ENCODE measurements at places on chromosomes 5 and 9. TPM values are rescaled to one million over a fixed set of nuclear protein-coding genes. Genes with fewer than 3 reads are reported as not detected.

The EPB41L4B gene
- 5.0 TPM for total RNA-seq

- peak overlapping the region; percentile 63 for H3K4me3 ChIP-seq
- DNase-seq, result no peak
- H3K27ac ChIP-seq, result peak overlapping the region; percentile 92
- no peaks in the 10 kb centered on the region for H3K27me3 ChIP-seq
Observed at GRCh38 chr5:96703384-96703920, 41.3 kb downstream of the CAST start.

The C9 gene
- total RNA-seq, result not detected

DNA sequence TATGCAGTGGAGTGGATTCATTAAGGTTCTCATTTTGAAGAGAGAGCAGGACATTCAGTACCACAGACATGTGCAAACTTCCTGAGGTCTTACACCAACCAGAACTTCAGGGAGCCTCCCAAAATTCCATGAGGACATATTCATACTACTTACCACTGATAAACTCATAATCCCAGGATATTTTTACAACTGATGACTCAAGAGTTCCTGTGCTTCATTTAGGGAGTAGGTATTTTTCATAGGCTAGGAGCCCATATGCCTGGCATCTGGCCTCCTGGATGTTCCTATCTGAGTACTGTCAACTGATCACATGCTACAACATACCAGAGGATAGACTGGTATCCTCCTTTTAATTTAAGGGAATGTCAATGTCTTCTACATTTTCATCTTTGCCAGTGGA lies 578.0 kb downstream of the EFNA5 start:
- no peak overlapping the region for H3K4me3 ChIP-seq
- H3K27me3 ChIP-seq, result no peaks in the 10 kb centered on the region
- H3K36me3 ChIP-seq, result no peaks in the 10 kb centered on the region

DNA sequence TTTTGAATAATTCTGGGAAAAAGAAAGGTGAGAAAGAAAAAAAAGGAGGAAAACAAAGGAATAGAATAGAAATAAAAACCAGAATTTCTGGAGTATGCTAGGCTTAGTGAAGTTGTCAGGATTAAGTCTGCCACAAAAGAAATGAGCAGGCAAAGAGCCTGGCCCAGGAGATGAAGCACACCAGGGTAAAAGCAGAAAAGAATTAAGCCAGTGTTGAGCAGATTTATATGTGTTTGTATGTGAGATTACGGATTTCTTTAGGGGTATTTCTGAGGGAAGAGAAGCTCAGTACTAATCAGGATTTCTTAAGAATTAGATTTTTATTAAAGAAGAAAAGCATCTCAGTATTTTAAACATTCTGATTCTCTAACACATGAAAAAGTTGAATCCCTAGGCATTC lies 74.5 kb downstream of the MRPS27 start:
- H3K4me3 ChIP-seq, result no peak overlapping the region
- H3K36me3 ChIP-seq, result no peaks in the 10 kb centered on the region
- peaks cover 27% of the 10 kb centered on the region for H3K4me1 ChIP-seq

- H3K4me3 ChIP-seq, result no peak overlapping the region
- no peak for DNase-seq
- no peaks in the 10 kb centered on the region for H3K27me3 ChIP-seq
- no peak overlapping the region for H3K27ac ChIP-seq
- no peaks in the 10 kb centered on the region for H3K36me3 ChIP-seq
- H3K4me1 ChIP-seq, result no peaks in the 10 kb centered on the region
Observed at GRCh38 chr9:27472195-27472594, 51.9 kb upstream of the IFNK start.

DNA sequence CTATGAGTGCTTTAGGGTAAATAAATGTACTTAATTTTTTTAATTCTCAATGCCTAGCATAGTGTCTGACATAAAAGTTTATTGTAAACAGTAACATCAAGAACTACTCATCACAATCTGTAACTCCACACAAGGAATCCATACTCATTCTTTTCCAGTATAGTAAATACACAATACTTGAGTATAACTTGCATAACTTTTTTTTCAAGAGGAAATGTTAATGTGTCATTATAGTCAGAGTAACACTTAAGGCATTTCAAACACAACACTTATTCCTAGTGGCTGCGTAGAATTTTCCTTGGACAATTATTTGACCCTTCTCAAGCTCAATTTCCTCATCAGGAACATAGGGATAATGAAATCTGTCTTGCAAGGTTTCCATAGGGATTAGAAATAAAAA lies 584.3 kb downstream of the CAAP1 start:
- H3K27ac ChIP-seq, result no peak overlapping the region
- no peaks in the 10 kb centered on the region for H3K27me3 ChIP-seq
- no peaks in the 10 kb centered on the region for H3K4me1 ChIP-seq
- no peaks in the 10 kb centered on the region for H3K36me3 ChIP-seq

DNA sequence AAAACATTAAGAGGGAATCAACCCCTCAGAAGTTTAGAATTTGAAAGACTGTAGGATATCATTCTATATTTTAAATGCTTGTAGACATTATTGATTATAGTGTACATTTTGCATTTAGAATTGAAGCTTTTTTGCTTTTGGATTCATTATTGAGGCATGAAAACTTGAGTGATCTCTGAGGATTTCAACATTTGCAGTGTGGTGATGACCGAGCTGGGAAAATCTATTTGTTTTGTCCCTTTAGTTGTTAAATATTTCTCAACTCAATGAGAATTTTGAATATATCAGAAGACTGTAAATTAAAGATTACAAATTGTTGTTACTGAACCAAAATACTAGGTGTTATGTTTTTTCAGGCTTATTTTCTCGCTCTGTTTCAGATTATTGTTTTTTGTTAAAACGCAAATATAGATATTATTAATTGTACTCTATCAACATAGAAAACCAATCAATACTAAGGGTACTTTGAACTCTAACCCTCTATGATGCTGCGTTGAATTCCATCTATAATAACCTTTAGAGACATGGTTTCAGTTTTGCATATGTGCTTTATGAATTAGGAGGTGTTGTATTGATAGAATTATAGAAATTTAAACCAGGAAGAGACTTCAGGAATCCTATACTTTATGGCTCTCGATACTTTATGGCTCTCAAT lies 19.3 kb upstream of the DMRTA1 start:
- H3K27me3 ChIP-seq, result no peaks in the 10 kb centered on the region
- H3K27ac ChIP-seq, result no peak overlapping the region
- no peak overlapping the region for H3K4me3 ChIP-seq
- H3K36me3 ChIP-seq, result no peaks in the 10 kb centered on the region
- H3K4me1 ChIP-seq, result no peaks in the 10 kb centered on the region
- no peak for DNase-seq

- no peak for DNase-seq
- H3K27me3 ChIP-seq, result peaks cover 97% of the 10 kb centered on the region
- H3K36me3 ChIP-seq, result no peaks in the 10 kb centered on the region
- H3K4me1 ChIP-seq, result no peaks in the 10 kb centered on the region
- no peak overlapping the region for H3K4me3 ChIP-seq
Observed at GRCh38 chr5:168784454-168784853, 205.3 kb upstream of the PANK3 start.

The ANKRD31 gene
- 0.48 TPM for total RNA-seq

- no peak overlapping the region for H3K27ac ChIP-seq
- H3K4me3 ChIP-seq, result no peak overlapping the region
- H3K4me1 ChIP-seq, result no peaks in the 10 kb centered on the region
- H3K27me3 ChIP-seq, result no peaks in the 10 kb centered on the region
Observed at GRCh38 chr5:113029614-113030013, 53.0 kb downstream of the DCP2 start.

- no peaks in the 10 kb centered on the region for H3K36me3 ChIP-seq
- peaks cover 18% of the 10 kb centered on the region for H3K27me3 ChIP-seq
- H3K4me3 ChIP-seq, result no peak overlapping the region
- no peaks in the 10 kb centered on the region for H3K4me1 ChIP-seq
- H3K27ac ChIP-seq, result no peak overlapping the region
Observed at GRCh38 chr5:176742246-176743105, 67.9 kb upstream of the UNC5A start.

DNA sequence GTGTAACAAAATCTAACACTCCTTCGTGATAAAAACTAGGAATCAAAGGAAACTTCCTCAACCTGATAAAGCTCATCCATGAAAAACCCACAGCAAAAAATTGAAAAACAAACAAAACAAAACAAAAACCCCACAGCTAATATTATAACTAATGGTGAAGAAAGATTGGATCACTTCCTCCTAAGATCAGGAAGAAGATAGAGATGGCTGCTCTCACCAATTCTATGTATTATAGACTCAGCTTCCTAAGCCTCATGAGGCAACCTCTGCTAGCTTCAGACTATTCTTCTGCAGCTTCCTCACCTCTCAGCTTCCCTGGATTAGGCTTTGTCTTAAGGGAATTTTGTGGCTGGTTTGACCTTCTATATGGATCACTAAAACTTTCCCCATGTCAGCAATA lies 40.1 kb downstream of the PHAX start:
- no peaks in the 10 kb centered on the region for H3K27me3 ChIP-seq
- DNase-seq, result no peak
- no peaks in the 10 kb centered on the region for H3K36me3 ChIP-seq
- H3K4me3 ChIP-seq, result no peak overlapping the region
- no peaks in the 10 kb centered on the region for H3K4me1 ChIP-seq

DNA sequence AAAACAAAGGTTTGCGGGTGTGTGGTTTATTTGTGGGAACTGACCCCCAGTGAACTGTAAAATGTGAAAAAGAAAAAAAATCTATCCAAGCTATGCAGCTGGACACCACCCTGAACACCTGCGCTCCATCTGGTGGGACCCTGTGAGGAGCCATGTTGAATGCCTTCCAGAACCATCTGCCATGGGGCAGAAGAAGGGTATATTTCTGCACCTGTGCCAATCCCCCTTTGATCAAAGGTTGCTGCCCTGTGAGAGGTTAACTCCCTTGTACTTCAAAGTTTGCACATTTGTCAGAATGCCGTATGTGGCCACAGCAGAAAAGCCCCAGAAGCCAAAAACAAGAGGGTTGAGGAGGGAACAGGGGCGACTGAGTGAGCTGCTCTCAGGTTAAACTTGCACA lies 148.5 kb upstream of the ALDH1B1 start:
- peaks cover 7% of the 10 kb centered on the region for H3K4me1 ChIP-seq
- no peaks in the 10 kb centered on the region for H3K36me3 ChIP-seq
- H3K27me3 ChIP-seq, result no peaks in the 10 kb centered on the region
- no peak overlapping the region for H3K27ac ChIP-seq
- no peak for DNase-seq

- no peak for DNase-seq
- no peaks in the 10 kb centered on the region for H3K4me1 ChIP-seq
- no peaks in the 10 kb centered on the region for H3K36me3 ChIP-seq
- no peak overlapping the region for H3K4me3 ChIP-seq
- H3K27me3 ChIP-seq, result peaks cover 46% of the 10 kb centered on the region
Observed at GRCh38 chr9:34576597-34577399, 12.7 kb downstream of the CNTFR start.

The SPARC gene
- 84.1 TPM for total RNA-seq

The PPP1R26 gene
- 41.2 TPM for total RNA-seq

- no peak overlapping the region for H3K27ac ChIP-seq
- H3K4me1 ChIP-seq, result no peaks in the 10 kb centered on the region
- H3K27me3 ChIP-seq, result no peaks in the 10 kb centered on the region
- DNase-seq, result no peak
- no peaks in the 10 kb centered on the region for H3K36me3 ChIP-seq
Observed at GRCh38 chr5:153030755-153031725, 459.4 kb upstream of the GRIA1 start.

DNA sequence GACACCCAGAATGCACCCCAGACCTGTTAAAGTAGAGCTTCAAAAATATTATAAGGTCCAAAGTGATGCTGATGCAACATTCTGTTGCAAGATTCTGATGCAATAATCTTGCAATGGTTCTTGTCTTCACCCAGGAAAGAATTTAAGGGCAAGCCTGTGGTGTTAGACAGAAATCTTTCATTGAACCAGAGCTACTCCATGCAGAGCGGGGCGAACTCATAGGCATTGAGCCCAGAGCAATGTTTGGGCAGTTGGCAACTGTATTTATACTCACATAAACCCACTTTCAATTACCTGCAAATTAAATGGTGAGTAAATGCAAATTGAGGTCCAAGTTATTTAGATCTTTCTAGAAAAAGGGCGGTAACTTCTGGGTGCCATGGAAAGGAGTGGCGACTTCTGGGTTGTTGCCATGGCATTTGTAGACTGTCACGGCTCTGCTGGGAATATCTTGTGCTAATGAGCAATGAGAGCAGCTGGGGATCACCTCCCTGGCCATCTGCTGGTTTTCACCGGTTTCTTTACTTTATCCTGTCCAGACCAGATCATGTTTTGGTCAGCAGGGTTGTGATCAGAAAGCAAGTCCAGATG lies 163.4 kb downstream of the ICE1 start:
- H3K4me3 ChIP-seq, result no peak overlapping the region
- DNase-seq, result no peak
- no peaks in the 10 kb centered on the region for H3K4me1 ChIP-seq
- peaks cover 93% of the 10 kb centered on the region for H3K27me3 ChIP-seq

GRCh38 chr5:158135682-158136179 lies 276.8 kb upstream of the CLINT1 start:
- DNase-seq, result no peak
- H3K4me1 ChIP-seq, result no peaks in the 10 kb centered on the region
- no peak overlapping the region for H3K27ac ChIP-seq
- H3K4me3 ChIP-seq, result no peak overlapping the region
- no peaks in the 10 kb centered on the region for H3K36me3 ChIP-seq
- no peaks in the 10 kb centered on the region for H3K27me3 ChIP-seq

GRCh38 chr5:14155075-14155474 lies 11.9 kb downstream of the TRIO start:
- no peak overlapping the region for H3K4me3 ChIP-seq
- H3K27ac ChIP-seq, result peak overlapping the region; percentile 87
- no peaks in the 10 kb centered on the region for H3K27me3 ChIP-seq
- H3K4me1 ChIP-seq, result peaks cover 70% of the 10 kb centered on the region
- H3K36me3 ChIP-seq, result no peaks in the 10 kb centered on the region

DNA sequence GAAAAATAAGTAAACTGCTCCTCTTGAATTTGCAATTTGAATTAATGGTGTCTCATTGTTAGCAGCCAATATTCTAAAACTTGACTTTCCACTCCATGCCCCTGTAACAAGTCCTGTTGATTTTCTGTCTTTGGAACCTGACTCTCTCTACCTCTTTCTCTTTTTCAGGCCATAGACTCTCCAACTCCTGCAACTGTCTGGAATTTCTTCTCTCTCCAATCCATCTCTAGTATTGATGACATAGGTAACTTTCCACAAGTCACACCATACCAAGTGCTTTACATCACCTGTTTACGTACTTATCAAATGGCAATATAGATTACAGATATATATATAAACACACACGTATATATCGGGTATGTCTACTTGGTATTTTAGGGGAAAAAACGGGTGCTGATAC lies 923 bp downstream of the C5orf34 start:
- H3K4me3 ChIP-seq, result peak overlapping the region; percentile 73
- H3K36me3 ChIP-seq, result peaks cover 3% of the 10 kb centered on the region
- H3K4me1 ChIP-seq, result peaks cover 22% of the 10 kb centered on the region

The GADD45G gene
- total RNA-seq, result 2.4 TPM

DNA sequence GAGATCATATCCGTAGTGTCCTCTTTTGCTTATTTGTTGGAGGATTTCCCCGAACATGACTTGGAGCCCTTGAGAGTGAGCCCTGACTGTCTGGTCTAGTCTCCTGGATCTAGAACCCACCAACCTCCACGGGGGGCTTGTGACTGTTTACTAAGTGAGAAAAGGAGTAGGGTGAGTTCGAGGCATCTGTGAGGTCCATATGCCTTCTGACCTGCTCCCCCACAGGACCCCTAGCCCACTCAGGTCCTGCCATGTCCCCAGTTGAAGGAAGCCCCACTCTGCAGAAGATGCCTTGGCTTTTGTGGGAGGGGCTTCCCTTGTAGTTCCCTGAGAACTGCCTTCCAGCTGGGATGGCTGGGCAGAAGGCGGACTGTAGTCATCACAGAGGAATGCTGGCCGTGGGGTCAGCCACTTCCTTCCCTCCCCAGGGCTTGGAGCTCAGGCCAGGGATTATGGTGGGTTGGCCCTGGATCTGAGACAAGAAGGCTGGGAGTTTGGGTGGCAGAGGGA lies 7.0 kb upstream of the IRF1 start:
- no peaks in the 10 kb centered on the region for H3K36me3 ChIP-seq
- H3K27me3 ChIP-seq, result no peaks in the 10 kb centered on the region
- peak overlapping the region; percentile 96 for H3K27ac ChIP-seq
- peak overlapping the region; percentile 94 for H3K4me3 ChIP-seq
- DNase-seq, result peak; percentile 82

The SLC6A19 gene
- not detected for total RNA-seq

Measured in PC-9 (cell line).